ENCODE measurements at places on chromosomes 3 and 15.

DNA sequence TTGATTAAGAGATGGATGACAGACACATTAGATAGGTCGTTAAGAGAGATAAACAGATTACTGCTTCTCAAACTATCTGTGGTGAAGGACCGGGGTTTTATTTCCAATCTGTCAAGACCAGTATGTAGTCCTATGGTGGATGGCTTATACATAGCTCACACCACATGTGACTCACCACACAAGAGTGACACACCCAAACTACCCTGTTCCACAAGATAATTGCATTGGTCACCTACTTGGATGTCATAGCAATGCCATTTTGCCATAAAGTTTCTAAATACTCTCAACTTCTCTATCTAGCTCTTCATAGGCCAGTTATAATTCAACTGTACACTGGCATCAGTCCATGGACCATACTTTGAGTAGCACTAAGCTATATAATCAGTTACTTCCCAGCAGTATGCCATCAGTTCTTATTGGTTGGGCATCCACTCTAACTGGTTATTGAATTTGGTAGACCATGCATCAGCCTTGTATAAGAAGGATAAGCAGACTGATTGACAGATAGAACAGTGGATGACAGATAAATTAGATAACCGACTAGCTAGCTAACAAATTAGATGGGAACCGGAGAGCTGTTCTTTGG is 11.6 kb downstream of the WWTR1 start:
- DNase-seq, result peak; percentile 19

DNA sequence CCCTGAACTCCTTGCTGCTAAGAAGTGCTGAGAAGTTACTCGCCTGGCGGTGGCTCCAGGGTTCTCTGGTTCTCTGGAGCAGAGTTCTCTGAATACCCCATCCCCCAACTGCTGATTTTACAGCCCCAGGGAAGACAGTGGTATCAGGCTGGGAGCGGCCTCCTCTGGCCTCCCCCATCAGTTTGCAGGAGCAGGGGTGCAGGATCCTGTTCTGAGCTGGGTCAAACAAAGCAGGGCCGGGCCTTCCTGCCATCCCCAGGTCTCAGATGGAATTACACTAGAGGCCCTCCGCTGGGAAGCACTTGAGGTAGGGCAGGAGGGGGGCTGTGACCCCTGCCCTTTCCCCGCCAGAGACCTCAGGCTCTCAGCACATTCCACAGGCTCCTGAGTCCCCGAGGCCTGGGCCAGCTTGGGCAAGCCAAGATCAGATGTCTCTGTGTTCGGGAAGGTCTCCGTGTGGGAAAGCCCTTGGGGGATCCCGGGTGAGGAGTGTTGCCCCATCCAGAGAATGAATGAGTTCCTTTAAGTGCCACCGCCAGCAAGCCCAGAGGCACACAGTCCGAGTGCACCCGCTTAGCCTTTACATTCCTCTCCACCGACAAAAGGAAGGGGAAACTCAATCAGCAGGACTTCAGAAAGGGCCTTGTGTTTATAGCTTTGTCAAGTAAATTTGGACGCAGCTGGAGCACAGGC is 149.9 kb downstream of the LRRK1 start:
- DNase-seq, result peak; percentile 66

GRCh38 chr3:71168121-71168721 is 415.3 kb downstream of the FOXP1 start:
- no peak for DNase-seq

GRCh38 chr15:67839499-67839928 is 331 bp downstream of the RNU6-1 start:
- DNase-seq, result peak; percentile 49

DNA sequence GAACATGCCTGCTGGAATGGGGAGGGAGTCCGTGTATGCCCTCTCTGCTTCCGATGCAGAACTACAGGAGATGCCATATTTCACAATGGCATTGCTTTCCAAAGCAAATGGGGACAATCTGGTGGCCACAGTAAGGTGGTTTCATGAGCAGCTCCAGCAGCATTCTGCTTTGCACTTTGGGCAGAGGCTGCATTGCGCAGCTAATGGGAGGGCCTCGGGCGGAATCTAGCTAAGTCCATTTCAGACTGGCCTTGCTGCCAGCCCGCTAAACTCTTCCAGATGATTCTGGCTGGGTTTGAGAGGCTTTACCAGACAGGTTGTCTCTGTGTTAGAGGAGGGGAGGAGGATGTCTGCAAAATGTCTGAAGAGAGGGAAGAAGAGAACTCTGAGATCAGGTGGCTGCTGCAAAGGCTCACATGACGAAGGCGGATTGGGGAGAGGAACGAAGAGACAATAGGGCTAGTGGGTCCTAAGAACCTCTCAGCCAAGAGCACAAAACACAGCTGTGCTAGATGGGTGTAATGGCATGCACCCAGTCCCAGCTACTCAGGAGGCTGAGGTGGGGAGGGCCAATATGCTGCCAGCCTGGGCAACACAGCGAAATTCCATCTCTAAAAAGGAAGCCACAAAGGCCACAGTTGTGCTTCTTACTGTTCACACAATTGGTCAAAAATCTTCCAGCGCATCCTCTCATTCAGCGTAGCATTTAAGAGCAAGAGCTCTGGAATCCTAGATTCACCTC is 63.7 kb downstream of the BDH1 start:
- no peak for DNase-seq

DNA sequence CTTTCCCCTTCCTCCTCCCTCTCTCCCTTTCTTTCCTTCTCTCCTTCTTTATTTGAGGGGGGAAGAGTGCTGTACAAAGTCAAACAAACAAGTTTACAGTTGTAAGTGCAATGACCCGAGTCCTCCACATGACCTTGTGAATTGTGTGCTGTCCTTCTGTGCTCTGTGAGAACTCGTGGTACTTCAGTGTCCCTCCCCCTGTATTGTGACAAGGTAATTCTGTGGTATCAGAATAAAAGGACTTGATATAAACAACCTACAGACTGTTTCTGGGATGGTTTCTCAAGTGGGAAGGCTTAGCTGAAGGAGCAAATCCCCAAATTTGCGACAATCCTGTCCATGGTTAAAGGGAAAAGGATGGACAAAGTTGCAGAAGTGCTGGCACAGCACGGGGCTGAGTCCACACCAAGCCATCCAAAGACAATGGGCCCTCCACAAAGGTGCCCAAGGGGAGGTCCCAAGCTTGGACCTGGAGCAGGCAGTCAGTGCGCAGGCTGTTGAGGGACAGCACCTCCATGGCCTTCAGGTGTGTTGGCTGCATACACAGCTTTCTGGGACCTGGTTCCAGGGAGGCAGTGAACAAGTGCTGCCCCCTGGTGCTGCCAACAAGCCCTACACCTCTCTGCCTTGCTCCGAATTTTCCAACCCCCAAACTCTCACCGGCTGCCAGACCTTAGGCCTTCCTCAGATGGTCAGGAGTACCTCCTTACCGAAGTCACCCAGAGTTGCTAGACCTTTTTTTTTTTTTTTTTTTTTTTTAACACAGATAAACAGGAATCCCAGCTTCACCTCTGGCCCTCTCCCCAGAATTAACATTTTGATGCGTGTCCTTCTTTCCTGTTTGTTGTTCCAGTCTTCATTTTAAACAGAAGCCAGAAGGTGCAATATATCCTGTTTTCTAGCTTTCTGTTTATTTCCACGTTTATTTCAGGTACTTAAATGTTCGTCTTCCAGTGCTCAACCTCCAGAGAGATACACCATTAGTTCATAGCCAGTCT is 2.6 kb upstream of the APEH start:
- peak; percentile 75 for DNase-seq

DNA sequence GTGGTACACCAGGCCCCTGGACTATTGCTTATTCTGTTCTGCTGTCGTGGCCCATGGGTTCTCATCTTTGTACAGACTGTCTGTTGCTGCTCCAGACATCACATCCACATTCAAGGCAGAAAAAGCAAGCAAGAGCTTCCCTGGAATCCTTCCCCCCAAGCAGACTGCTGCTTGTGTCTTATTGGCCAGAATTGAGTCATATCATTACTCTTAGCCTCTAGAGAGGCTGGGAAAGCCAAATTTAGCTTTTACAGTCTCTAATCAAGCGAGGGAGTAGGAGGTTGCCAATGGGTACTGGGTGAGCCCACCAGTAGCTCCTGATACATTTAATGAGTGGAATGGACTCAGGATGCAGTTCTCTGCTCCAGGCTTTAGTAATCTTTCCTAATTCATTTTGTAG is 39.4 kb downstream of the RAB6B start:
- no peak for DNase-seq

DNA sequence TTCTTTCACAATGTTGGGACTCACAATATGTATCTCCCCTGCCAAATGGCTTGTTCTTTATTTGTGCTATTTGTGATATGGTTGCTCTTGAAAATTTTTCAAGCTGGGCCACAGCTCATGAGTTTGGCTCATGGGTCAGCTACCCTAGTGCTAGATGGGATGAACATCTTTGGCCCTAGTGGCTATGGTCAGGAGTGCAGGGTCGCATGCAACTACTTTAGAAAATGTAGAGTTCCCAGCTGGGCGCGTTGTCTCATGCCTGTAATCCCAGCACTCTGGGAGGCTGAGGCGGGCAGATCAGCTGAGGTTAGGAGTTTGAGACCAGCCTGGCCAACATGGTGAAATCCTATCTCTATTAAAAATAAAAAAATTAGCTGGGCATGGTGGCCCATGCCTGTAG is 55.8 kb downstream of the POLR2M start:
- no peak for DNase-seq

- peak; percentile 4 for DNase-seq
Observed at GRCh38 chr3:59862686-59863085, 812.9 kb upstream of the CFAP20DC start.

- peak; percentile 97 for DNase-seq
Observed at GRCh38 chr3:170745211-170745718, 124.7 kb downstream of the RPL22L1 start.

DNA sequence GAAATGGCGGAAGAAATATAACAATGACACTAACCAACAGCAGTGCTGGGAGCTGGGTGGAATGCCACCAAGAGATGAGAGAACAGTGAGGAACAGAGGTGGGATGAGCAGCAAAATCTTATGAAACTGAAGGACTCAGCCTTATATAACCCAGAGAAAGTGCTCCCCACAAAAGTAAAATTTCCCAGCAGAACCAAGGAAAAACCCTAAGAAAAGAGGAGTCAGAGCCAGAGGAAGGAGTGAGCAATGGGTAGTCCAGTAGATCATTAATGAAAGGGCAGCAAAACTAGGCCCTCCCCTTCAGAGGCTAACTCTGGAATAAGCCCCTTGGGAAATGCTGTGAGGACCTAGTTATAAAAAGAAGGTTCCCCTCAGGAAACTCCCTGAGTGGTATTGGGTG is 24.7 kb upstream of the UBE2E1 start:
- DNase-seq, result no peak

GRCh38 chr3:100268156-100268555 is 7.4 kb downstream of the TBC1D23 start:
- no peak for DNase-seq

DNA sequence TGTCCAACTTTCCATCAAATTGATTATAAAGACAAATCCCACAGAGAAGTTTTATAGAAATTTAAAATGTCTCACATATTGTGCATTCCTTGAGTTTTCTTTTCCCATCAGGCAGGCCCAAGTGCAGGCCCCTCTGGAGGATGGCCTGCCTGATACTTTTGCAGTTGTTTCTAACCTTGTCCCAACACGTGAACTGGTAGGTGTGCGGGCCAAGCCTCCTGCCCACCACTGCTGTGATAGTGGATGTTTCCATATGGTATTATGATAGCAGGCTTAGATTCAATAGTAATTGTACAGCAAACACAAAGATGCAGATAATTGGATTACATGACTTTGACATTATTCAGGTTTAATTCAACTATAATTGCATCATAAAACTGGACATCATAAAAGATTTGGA is 1.4 kb downstream of the P2RY12 start:
- DNase-seq, result no peak

DNA sequence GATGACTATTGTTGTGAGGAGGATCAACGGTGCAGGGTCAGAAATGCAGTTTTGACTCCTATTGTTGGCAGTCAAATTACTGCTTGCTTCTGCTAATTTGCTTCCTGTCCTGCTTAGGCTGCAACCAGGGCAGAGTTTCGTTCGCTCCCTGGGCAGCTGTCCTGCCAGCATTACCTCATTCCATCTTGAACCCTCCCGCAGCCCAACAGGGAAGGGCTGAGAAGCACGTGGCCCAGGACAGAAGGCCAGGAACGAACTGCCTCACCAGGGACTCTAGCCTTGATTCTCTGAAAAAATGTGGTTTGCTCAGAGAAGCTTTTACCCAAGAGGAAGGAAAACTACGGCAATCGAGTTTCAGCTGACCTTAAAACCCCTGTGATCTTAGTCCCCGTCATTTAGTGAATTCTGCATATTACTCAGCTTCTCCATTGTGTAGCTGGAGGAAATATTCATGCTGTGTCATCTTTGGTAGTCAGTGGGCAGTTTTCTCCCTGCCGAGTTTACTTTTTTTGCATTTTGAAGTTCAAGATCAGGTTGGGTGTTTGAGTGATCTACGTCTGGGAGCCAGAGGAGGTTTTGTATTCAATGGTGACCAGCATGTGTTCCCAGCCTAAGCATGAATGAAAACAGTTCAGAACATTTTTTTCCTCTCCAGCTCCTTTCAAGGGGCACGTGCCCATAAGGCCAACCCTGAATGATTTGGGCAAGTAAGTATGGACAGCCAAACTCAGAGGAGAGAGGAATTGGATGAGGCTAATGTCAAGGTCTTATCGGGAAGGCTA is 23.0 kb downstream of the TLNRD1 start:
- no peak for DNase-seq

- DNase-seq, result no peak
Observed at GRCh38 chr3:180420016-180420415, 181.9 kb upstream of the TTC14 start.

DNA sequence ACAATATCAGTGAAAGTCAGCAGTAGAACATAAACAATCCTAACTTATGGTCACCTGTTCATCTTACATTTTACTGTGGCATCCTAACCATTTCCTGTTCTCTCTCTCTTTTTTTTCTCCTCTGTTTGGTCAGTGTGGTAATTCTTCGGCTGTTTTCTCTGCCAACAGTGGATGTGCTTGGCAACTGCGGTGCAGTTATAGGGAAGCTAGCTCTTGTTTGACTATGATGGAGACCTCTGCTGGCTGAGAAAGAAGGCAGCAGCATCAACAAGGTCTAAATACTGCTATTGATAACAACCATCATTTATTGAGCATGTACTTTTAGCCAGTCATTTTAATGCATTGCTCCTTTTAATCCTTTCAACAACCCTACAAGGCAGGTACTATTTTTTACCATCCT is 723 bp upstream of the DRD3 start:
- peak; percentile 42 for DNase-seq

DNA sequence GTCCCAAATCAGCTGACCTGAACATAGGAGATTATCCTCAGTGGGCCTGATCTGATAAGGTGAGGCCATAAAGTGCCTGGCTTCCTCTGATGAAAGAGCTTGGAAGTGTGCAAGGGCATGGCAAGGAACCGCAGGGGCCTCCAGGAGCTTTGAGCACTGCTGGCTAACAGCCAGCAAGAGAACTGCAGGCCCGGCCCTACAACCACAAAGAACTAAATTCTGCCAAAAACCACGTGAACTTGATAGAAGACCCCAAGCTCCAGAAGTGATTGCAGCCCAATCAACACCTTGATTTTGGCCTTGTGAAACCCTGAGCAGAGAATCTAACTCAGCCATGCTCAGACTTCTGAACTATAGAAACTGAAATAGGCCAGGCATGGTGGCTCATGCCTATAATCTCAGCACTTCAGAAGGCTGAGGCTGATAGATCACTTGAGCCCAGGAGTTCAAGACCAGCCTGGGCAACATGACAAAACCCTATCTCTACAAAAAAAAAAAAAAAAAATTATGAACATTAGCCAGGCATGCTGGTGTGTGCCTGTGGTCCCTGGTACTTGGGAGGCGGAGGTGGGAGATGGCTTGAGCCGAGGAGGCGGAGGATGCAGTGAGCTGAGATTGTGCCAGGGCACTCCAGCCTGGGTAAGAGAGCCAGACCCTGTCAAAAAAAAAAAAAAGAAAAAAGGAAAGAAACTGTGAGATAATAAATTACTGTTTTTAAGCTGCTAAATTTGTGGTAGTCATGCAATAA is 7.7 kb upstream of the DIS3L start:
- no peak for DNase-seq

- DNase-seq, result no peak
Observed at GRCh38 chr3:178699810-178700209, 163.6 kb downstream of the KCNMB2 start.
